NCI-H1436 (cell line): ENCODE measurements at places on chromosomes 5 and 9.

DNA sequence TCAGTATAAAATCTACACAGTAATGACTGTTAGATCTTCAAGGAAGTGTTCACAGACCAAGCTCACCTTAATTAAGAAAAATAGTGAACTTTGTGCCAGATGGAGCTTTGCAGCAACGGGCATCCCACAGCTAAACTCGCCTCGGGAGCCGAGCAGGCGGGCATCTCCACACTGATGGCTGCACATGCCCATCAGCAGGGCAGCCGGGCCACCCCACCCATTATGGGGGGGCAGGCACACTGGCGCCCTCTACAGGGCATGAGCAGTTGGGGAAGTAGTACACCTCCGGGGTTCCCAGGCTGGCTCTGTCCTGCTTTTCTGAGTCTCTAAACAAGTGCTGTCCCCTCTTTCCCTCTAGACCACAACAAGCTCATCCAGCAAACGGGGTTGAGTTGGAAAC, 21.6 kb downstream of the ANKS6 start:
- no peak for DNase-seq

DNA sequence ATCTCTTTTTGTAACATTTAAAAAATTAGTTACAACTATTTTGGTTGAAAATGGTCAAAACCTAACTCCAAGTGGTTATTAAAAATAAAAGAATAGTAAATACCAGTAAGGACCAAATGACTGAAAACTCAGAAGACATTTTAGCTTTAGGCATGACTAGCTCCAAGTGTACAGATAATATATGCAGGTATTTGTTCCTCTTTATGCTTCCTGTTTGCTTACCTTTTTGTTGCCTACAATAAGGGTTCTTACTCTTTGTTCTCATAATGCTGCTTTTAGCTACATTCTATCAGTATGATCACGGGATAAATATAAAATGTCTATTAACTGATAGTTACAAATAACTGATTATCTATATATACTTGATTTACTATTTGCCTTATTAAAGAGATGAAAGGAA, 259.6 kb downstream of the CDH12 start:
- no peak for DNase-seq

- DNase-seq = no peak
Observed at GRCh38 chr5:136162008-136162407, 29.4 kb downstream of the SMAD5 start.

DNA sequence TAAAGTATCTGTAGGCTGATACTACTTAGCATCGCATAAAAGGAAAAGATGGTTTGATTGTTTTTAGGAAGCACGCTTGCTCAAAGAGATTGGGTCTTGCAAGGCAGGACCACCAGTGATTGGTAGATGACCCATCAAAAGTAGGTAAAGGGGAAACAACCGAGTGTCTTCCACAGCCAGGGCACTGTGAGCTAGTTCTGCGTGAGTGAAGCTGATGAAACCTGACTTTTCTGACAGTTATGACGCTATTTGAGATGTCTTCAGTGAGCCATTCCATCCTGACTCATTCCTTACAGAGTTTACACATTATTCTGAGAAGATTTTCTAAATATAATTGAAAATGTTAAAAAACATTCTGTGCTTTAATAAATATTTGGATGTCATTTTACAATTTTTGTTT, 49.7 kb downstream of the BASP1 start:
- no peak for DNase-seq

- no peak for DNase-seq
Observed at GRCh38 chr9:93951655-93952118, 3.5 kb downstream of the BARX1 start.

- peak; percentile 15 for DNase-seq
Observed at GRCh38 chr9:68844631-68845612, 139.9 kb downstream of the PIP5K1B start.

GRCh38 chr9:92807031-92807756, 42.6 kb upstream of the BICD2 start:
- no peak for DNase-seq

DNA sequence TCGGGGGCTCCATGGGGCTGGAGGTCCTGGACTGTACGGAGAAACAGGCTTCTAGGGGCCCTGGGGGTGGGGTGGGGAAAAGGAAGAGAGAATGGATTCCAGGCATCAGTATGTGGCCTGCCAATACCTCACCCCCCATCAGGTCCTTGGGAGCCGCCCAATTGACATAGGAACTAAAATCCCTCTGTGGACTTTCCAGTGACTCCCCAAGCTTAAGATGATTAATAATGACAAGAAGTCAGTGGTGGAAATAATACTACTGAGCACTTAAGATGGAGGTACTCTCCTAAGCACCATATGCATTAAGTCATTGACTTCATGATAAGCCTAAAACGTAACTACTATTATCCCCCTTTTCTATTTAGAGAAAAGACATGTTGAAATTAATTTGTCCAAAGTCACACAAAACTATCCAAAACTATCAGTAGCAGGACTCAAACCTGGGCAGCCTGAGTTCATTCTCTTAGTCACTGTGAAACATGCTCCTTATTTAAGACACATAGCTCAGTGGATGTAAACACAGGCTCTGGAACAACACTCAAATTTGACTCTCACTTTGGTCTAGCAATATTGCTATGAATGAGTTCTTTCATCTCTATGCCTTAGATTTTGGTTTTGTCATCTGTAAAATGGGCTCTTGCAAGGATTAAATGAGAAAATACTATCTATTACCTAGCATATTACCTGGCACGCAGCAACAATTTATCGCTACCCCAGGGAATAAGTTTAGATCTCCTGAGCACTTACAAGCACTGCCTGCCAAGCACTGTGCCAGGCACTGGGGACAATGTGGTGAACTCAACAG, 9.5 kb downstream of the SPRY4 start:
- DNase-seq = no peak

GRCh38 chr5:10686890-10687289, 74.1 kb downstream of the DAP start:
- no peak for DNase-seq

DNA sequence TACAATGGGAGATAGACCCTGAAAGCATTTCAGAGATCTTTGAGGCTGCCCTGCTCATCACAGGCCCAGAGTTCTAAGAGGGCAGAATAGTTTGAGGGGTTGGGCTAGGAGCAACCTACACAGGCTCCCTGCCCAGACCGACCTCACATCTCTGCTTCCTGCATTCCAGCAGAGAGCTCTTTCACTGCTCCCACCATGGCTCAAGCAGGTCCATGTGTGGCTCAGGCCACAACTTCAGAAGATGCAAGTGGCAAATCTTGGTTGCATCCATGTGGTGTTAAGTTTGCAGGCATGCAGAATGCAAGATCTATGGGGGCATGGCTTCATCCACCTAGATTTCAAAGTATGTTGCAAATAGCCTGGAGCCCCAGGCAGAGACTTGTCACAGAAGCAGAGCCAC, 39.0 kb downstream of the GDA start:
- DNase-seq = no peak

DNA sequence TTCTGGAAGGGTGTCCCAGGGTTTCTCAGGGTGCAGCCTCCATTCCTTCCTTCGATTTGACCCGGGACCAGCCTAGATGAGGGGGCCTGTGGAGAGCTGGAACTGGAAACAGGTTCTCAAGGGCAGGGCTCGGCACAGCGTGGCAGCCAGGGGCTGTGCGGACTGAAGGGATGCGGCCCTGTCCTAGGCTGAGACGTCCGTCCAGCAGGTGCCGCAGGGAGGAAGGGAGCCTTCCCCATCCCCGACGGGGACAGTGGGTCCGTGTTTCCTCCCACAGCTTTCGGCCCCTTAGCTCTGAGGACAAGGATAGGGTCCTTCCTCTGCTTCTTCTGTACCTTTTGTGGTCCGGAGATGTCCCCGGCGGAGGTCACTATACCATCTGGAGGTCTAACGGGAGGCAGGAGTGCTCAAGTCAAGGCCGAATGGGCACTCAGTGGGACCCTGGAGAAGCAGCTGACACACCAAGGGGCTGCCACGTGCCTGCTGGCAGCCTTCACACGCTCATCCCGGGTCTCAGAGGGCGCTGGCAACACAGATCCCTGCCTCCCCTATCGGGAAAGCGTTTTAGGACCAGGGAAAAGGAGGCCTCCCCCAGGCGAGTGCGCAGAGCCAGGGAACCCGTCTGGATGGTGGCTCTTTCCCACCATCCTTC, 49.9 kb downstream of the USP20 start:
- DNase-seq = peak; percentile 11

DNA sequence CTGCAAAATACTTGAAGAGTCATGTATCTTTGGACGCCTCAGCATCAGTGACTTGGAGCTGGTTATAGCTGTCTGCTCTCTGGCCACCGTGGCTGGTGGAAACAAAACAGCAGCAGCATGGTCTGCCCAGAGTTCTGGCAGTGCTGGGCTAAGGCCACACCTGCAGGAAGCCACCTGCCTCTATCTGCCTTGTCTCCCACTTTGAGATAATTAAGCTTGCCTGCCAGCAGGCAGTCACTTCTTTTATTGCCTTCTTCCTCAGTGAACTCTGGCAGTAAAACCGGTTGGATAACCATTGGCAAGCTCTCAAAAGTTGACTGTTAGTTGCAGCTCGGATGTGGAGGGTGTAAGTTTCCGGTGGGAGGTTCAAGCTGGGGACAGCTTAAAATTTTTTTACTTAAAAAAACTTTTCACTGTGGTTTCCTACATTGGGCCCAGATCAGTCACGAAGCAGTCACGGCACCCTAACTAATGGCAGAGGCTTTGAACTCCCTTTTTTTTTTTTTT, 4.9 kb downstream of the SMIM3 start:
- DNase-seq = no peak

- DNase-seq = peak; percentile 11
Observed at GRCh38 chr5:131530706-131531331, 104.2 kb downstream of the RAPGEF6 start.

- no peak for DNase-seq
Observed at GRCh38 chr5:149299451-149300054, 27.9 kb downstream of the AFAP1L1 start.

- no peak for DNase-seq
Observed at GRCh38 chr5:171622010-171622409, 163.6 kb upstream of the SMIM23 start.

GRCh38 chr9:88826181-88826580, 165.1 kb upstream of the S1PR3 start:
- DNase-seq = no peak

DNA sequence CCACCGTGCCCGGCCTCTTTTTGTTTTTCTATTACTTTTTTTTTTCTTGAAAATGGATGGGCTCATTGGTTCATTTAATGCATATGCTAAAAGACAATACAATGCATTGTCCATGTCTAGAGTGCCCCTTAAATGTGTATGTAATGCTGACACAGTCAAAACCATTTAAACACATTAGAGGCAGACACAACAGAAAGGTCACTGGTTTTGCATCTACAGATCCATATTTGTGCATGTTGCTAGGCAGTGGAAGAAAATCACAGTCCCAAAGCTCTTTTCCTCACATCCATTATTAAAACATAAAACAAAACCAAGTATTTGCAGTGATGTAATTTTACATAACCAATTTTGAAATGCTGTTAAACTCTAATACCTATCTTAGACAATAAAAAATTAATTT, 389.0 kb downstream of the TAF11L14 start:
- DNase-seq = no peak

DNA sequence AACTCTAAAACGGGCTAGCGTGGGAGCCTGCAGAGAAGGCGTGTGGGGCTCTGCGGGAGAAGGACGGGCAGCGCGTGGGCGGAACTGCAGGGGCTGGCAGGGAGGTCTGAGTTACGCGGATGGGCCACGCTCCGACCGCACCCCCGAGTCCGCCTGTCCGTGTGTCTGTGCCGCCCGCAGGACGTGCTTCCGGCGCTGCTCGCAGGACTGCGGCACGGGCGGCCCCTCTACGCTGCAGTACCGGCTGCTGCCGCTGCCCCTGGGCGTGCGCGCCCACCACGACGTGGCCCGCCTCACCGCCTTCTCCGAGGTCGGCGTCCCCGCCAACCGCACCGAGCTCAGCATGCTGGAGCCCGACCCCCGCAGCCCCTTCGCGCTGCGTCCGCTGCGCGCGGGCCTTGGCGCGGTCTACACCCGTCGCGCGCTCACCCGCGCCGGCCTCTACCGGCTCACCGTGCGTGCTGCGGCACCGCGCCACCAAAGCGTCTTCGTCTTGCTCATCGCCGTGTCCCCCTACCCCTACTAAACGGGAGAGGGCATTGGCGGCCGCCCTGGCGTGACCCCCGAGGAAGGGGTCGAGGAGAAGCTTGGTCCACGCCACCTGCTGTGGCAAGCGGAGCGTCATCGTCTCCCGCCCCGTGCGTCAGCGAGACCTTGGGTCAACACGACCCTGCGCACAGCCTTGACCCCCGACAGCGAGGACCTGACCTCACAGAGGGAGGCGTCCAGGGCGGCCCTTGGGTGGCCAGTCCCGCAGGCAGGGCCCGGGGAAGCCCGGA, 11.4 kb upstream of the ASS1 start:
- peak; percentile 43 for DNase-seq

- DNase-seq = no peak
Observed at GRCh38 chr5:10507575-10508096, 56.2 kb upstream of the ANKRD33B start.

GRCh38 chr5:39469176-39469575, 44.4 kb upstream of the DAB2 start:
- no peak for DNase-seq

DNA sequence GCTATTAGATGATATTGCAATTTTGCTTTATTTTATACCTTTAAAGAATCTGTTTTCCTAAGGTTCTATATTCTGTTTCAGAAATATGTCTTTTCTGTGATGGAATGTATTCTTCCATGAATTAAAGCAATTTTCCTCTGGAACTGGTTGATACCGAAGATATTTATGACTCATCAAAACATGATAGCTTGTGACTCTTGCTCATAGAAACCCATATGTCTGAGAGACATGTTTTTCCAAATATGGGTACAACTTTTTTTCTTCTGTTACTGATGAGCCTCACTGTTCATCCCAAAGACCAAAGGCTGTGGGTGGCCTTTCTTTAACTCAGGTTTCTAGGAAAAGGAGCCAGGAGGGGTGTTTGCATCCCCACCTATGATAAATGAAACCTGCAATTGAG, 126.1 kb upstream of the PAPPA start:
- no peak for DNase-seq

GRCh38 chr9:10112798-10113197, 500.0 kb downstream of the PTPRD start:
- DNase-seq = no peak

GRCh38 chr5:179980767-179981166, 73.1 kb upstream of the TBC1D9B start:
- no peak for DNase-seq

DNA sequence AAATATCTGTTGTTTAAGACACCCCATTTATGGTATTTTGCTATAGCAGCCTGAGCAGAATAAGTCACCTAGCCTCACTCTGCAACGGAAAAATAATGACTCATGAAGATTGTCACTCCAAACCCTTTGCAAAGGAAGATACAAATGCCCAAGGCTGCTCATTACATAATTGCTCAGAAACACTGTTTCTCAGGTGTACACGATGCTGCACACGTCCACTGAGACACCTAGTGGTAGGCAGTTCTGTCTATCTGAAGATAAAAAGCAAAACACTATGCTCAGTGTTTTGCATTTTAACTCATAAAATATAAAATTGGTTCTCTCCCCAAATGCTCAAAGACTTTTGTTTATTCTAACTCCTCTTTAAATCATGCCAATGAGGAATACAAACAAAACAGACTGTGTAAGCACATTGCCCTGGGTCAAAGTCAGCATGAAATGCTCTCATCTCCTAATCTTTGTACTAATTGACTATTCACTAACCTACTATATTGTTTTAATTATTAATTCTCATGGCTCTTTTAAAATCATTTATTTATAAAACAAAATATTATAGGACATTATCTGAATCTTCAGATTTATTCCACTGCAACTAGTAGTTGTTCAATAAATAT, 7.7 kb upstream of the TSLP start:
- peak; percentile 35 for DNase-seq

GRCh38 chr5:59180515-59180914, 597.6 kb downstream of the RAB3C start:
- DNase-seq = no peak
